ENCODE measurements at places on chromosomes 5 and 9. TPM values are rescaled to one million over a fixed set of nuclear protein-coding genes. Genes with fewer than 3 reads are reported as not detected.

The NUDT12 gene
- total RNA-seq: 2.5 TPM

The RPL7A gene
- total RNA-seq: 3,289 TPM

The LIFR gene
- total RNA-seq: 7.5 TPM

The GABRA1 gene
- not detected for total RNA-seq

The CTSV gene
- 12.4 TPM for total RNA-seq

The CNTLN gene
- 6.3 TPM for total RNA-seq

The GRM6 gene
- not detected for total RNA-seq

Measured in A549 treated with DMSO at 1 μM for 4 hours (cell line).